ENCODE measurements at places on chromosomes 5 and 9.

DNA sequence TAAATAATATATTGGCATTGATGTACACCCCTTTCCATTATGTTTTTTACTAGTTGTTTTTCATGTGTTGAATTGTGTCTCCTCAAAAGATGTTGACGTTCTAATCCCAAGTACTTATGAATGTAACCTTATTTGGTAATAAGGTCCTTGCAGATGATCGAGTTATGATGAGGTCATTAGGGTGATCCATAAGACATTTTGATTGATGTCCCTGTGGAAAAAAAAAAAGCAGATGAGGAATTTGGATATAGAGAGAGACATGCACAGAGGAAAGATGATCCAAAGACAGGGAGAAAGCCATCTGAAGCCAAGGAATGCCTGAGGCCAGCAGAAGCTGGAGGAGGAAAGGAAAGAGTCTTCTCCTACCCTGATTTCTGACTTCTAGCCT lies 632.7 kb downstream of the TLR4 start:
- DNase-seq, result no peak

DNA sequence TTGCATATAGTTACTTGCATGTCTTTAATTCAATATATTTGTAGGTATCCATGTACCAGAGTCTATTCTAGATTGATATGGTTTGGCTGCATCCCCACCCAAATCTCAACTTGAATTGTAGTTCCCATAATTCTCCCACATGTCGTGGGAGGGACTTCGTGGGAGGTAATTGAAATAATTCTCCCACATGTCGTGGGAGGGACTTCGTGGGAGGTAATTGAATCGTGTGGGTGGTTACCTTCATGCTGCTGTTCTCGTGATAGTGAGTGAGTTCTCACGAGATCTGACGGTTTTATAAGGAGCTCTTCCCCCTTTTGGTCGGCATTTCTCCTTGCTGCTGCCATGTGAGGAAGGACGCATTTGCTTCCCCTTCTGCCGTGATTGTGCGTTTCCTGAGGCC lies 16.5 kb downstream of the FBXL7 start:
- no peak for DNase-seq

DNA sequence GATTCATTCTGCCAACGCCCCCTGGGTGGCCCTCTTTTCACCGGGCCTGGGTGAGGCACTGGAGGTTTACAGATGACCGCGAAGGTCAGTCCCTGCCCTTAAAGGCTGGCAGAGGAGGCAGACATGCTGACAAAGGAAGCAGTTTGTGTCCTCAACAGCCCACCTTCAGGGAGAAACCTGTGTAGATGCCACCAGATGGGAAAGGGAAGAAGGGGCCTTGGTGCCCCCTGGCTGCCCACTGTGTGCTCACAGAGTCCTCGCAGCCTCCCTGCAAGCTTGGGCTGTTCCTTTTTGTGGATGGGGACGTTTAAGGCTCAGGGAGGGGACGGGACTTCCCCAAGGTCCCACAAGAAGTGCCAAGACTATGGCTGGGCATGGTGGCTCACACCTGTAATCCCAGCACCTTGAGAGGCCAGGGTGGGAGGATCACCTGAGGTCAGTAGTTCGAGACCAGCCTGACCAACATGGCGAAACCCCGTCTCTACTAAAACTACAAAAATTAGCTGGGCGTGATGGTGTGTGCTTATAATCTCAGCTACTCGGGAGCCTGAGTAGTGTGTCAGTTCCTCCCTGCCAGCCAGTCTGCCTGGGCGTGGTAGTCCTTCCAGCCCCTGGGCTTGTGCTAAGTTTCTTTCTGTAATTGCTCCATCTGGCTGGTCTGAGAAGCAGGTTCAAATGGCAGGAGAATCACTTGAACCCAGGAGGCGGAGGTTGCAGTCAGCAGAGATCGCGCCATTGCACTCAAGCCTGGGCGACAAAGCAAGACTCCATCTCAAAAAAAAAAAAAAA lies 36.2 kb downstream of the NEK6 start:
- DNase-seq, result no peak

DNA sequence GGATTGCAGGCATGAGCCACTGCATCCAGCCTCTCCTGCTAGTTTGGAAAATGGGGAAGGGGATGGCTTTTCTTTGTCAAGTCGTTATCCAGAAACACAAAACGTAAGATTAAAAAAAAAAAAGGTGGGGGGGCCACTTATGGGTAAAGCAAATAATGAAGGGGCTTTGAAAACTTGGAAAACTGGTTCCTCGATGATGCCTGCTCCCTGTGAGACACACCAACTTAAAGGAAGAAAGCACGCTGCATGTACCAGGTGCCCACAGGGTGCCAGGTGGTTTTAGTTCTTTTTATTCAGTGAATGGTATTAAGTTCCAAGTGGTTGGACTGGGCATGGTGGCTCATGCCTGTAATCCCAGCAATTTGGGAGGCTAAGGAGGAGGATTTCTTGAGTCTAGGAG lies 170.1 kb downstream of the GOLPH3 start:
- DNase-seq, result no peak

DNA sequence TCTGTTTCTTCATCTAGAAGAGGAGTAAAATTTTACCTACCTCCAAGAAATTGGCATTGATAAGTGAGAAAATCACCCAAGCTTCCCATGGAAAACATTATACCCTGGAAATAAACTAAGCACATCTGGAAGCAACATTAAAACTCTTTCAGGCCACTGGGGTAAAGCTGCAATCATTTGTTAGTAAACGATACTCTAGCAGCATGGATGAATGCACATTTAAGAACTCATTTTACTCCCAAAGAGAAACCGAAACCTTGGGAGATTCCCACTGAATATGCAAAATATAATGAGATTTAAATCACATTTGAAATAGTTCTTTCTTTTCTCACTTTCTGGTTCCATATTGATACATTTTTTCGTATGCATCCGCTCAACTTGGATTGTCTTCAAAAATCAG lies 467.5 kb downstream of the EFNA5 start:
- DNase-seq, result no peak

- no peak for DNase-seq
Measured at GRCh38 chr5:111132076-111132475, 39.9 kb downstream of the WDR36 start.

DNA sequence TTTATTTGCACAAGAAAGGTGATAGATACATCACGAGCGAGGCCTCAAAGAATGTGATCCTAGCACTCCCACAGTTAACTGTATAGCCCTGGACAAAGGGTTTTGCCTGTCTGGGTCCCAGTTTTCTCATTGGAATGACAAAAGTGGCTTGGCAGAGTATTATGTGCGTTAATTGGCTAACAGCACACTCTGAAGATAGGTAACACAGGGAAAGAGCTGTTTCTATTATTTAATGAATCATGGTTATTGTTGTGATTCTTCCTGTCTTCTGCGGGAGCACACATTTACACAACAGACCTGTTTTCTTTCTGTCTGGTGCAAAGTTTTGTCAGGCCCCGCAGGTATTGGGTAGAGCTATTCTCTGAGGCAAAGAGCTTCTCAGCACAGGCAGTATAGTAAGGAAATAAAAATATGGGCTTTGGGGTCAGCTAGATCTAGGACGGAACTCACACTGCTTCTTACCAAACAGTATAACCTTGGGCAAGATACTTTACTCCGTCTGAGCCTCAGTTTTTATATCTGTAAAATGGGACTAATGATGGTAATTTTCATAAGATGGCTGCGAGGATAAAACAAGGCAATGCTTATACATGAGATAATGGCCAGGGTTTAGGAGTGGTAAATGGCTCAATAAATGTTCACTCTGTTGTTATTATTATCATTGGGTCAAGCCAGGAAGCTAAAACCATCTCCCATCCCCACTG lies 78.9 kb downstream of the PLAC8L1 start:
- DNase-seq, result no peak

- DNase-seq, result no peak
Measured at GRCh38 chr9:127129073-127129717, 6.8 kb upstream of the ANGPTL2 start.

- no peak for DNase-seq
Measured at GRCh38 chr5:56813302-56813701, 2.0 kb upstream of the MAP3K1 start.

GRCh38 chr5:176734756-176735342 lies 75.5 kb upstream of the UNC5A start:
- no peak for DNase-seq

DNA sequence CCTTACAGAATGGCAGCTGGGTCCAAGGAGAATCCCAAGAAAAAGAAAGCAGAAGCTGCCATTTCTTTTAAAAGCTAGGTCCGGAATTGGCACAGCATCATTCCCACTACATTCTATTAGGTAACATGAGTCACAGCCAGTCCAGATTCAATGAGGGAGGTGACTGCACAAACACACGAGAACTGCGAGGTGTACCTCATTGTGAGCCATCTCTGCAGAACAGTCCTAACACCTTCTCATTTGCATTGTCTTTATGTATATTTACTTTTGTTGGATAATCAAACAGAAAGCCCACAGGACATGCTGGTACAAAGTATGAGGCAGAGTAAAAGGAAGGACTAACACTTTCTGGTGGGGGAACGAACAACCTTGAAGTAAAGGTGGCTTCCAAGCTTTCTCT lies 14.6 kb upstream of the HABP4 start:
- no peak for DNase-seq

- DNase-seq, result no peak
Measured at GRCh38 chr9:87189006-87189405, 241.7 kb upstream of the GAS1 start.

GRCh38 chr9:81604306-81605169 lies 84.8 kb downstream of the TLE1 start:
- no peak for DNase-seq

- DNase-seq, result no peak
Measured at GRCh38 chr9:90271707-90272106, 370.9 kb downstream of the DIRAS2 start.

DNA sequence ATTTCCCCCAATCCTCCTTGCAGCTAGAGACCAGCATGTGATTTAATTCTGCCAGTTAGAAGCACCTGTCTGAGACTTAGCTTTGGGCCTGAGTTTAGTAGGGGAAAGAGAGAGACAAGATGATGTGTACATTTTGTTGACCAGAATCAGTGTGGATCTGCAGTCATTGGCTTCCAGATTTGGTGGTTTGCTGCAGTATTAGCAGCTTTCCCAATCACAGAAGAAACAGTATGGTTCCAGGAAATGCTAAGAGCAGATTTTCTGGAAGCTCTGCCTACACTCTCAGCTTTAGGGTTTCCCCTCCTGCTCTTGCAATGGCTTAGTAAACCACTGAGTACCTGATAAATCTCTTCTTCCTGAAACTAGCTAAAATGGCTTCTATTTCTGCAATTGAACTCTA lies 48.8 kb upstream of the FREM1 start:
- DNase-seq, result no peak

- no peak for DNase-seq
Measured at GRCh38 chr9:89677702-89678395, 73.0 kb downstream of the GADD45G start.

- no peak for DNase-seq
Measured at GRCh38 chr9:128192601-128193371, 1.4 kb upstream of the CIZ1 start.

DNA sequence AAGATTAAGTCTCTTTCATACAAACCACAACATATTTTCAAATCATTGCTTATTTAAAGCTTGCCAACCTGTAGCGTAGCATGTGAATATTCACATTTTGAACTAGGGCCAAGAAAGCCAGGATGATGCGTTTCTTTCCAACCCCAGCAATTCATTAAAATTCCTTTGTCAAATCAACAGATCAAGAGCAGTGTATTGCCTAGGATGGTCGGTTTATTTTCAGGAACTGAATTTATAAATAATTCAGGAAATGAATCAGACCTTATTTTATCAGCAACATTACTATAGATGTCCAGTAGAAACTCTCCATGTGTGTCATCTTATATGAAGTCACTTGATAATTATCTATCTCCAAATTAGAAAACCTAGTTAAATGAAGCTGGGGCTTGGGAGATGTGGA lies 13.2 kb upstream of the AUH start:
- no peak for DNase-seq

GRCh38 chr9:104279535-104280177 lies 185.5 kb downstream of the SMC2 start:
- DNase-seq, result no peak

- no peak for DNase-seq
Measured at GRCh38 chr5:174724484-174725260, at the start of gene MSX2. Gene MSX2 (plus strand): TSS chr5:174724582. CDS start chr5:174724660, 78 bp downstream.

Measured in cerebellar nuclear complex (tissue), 1 donor.